ENCODE measurements at places on chromosomes 7 and 10.
A peak's percentile ranks its signal among the peaks of the same experiment; 100 is the strongest.

- no peak for DNase-seq
Measured at GRCh38 chr7:41878309-41879295, 175.7 kb upstream of the INHBA start.

DNA sequence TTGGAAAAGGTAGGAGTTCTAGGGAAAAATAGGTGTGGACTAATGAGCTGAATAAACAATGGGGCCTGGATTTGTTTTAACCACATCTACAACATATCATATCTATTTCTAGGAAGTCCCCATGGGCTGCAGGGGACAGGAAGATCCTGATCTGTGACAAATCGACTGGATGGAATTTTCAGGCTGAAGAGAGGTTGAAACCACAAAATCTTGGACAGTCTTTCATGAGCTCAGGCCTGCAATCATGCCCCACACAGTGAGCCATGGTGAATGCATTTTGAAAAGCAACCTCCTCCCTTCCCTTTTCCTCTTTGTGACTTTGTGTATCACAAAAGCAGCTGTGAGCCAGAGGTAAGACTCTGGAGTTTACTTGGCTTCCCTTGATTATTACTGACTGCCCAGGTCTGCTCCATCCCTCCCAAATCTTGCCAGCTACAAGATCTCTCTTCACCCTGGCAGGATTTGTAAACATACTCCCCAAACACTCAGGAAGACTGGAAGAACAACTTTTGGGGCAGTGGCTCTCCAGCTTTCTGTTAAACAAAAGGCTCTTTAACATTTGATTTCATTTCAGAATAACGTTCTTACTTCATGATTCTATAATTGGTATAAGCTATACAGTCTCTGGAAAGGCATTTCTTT is 66.4 kb downstream of the ASAH2B start:
- DNase-seq, result no peak

- DNase-seq, result no peak
Measured at GRCh38 chr10:20890491-20891337, 6.4 kb downstream of the NEBL start.

- DNase-seq, result no peak
Measured at GRCh38 chr7:77409739-77410547, 6.2 kb downstream of the GSAP start.

DNA sequence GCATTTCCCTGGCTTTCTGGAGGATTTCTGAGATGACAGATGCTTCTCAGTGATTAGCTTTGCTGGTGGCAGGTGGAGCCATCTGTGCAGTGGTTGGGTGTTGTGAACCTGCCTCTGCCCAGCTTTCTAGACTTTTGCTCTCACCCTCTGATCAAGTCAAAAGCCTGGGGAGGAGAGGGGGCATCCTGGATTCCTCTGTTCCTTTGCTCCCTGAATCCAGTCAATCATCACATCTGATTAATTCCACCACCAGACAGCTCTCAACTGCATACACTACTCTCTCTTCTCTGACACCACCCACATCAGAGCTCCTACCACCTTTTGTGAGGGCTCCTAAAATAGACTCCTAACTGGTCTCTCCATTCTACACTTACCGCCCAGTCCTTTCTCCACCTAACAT is 283.5 kb downstream of the WDR11 start:
- no peak for DNase-seq

DNA sequence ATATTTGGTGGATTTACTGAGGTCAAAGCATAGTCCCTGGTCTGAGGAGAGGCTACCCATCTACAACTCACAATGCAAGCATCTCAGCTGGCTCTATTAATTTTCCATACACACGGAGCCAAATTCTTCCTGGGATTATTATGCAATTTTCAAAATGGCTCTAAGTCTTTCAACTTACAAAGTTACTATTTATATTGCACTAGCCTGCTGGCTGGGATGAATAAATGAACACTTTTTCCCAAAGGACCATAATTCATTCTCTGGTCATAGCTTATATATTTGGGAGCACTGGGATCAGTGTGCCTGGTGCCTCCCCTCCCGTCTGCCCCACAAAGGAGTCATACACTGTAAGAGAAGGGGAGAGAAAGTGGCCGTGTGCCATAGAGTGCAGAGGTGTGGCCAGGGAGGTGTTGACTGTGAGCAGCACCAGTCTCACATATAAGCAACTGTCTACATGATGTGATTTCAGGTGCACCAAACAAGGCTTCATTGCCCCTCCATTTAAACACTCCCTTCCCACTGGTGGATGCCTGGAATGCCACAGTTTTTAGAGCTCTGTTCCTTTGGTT is 88.6 kb downstream of the ZNF92 start:
- no peak for DNase-seq

GRCh38 chr7:47100817-47101435 is 481.0 kb downstream of the TNS3 start:
- no peak for DNase-seq

- DNase-seq, result no peak
Measured at GRCh38 chr7:152392254-152392653, 43.5 kb downstream of the KMT2C start.

GRCh38 chr10:86004337-86004736 is 362.3 kb downstream of the GRID1 start:
- no peak for DNase-seq

DNA sequence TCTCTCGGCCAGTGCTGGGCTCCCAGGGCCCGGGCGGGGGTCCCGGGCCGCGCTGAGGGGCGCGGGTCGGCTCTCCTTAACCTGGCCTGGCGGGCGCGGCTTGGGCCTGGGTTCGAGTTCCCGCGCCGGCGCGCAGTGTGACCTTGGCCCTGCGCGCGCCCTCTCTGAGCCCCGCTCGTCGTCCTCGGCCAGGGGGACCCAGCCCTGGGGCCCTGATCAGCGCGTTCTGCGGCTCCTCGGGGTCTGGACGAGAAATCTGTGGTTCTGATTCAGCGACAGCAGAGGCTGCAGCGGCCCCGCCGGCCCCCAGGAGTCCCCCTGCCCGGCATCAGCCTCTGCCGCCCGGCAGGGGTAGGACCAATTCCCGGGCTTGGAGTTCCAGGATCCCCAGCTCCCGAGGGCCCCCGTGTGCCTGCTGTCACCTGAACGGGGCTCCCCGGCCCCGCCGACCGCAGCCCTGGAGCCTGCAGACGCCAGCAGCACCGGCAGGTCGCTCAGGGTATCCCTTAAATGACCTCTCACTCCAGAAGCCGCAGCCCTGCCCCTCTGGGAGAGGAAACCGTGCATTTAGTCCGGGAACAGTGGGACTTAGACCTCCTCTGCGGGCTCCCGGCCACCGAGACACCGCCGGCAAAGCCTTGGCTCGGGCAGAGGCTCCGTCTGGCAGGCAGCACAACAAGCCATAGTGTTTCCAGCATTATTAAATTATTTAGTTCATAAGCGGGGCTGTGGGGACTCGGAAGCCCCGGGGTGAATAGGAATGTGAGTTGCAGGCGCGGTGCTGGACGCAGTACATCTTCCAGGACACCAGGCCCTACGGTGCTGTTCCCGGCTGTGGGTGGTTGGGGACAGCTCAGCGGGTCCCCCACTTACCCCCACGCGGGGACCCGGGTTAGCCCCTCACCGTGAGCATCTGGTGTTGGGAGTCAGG is 572 bp downstream of the CHST12 start:
- peak; percentile 29 for DNase-seq

- no peak for DNase-seq
Measured at GRCh38 chr7:140079121-140079536, 16.4 kb upstream of the PARP12 start.

- DNase-seq, result no peak
Measured at GRCh38 chr10:20622531-20623211, 274.4 kb downstream of the NEBL start.

DNA sequence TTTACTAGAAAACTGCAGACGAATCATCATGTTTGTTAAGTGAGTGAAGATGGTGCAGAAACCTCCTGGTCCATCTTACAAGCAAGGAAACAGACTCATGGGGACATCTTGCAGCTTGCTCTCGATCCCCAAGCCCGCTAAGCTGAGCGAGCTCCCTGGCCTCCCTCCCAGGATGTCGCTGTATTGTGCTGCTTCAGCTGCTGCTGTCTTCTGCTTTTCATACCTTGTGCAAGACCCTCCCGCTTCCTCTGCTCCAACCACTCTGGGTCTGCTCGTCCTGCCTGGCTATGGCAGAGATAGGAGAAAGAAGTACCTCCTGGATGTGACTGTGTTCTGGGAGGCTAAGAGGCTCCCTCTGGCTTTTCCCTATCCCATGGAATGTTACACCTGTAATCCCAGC is 285.2 kb upstream of the FZD8 start:
- DNase-seq, result no peak

- DNase-seq, result no peak
Measured at GRCh38 chr10:69375307-69376151, 41.2 kb downstream of the TACR2 start.

GRCh38 chr10:78768876-78769275 is 299.9 kb upstream of the ZMIZ1 start:
- DNase-seq, result no peak

DNA sequence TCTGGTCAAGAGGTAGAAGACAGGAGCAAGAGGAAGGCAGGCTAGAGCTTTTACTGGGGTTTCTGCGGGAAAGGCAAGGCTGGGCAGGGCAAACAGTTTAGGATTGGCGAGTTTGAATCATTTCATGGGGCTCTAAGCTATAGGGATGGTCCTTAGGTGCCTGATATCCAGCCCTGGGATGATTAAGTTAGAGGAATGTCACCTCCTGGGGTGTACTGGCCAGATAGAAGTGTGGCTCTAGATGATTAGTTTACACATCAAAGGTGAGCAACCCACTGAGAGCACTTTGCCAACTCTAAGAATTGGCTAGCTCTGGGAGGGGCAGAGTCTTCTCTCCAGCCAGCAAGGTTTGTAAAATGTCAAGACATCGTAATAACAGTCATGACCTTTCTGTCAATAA is 52.4 kb downstream of the ZNF365 start:
- DNase-seq, result no peak

DNA sequence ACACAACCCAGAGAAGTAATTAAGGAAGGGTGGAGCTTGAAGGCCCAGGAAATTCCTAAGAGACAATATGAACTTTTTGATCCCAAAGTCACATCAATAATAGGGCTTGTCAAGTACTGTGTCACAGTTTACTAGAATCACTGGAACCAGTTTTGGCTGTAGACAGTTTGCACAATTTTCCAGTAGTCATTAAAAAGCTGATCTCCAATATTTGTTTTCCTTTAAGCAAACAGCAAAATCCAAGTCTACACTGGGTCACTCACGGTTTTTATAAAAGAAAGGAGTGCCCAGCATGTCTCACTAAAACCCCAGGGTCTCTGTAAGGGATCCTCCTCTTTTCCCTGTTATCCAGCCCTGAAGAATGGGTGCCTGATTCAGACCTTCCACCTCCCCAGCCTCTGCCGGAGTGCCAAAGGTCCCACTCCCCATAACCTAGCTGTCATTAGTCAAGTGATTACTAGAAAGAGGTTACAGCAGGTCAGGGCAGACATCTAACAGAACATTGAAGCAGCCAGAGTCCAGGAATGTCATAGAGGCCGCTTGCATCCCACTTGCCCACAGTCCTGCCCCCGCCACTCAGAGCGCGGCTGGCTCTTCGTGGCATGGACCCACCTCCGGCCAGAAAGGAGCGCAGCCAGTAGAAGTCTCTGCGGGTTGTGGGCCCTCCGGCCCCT is 552 bp downstream of the SLC25A16 start:
- no peak for DNase-seq

DNA sequence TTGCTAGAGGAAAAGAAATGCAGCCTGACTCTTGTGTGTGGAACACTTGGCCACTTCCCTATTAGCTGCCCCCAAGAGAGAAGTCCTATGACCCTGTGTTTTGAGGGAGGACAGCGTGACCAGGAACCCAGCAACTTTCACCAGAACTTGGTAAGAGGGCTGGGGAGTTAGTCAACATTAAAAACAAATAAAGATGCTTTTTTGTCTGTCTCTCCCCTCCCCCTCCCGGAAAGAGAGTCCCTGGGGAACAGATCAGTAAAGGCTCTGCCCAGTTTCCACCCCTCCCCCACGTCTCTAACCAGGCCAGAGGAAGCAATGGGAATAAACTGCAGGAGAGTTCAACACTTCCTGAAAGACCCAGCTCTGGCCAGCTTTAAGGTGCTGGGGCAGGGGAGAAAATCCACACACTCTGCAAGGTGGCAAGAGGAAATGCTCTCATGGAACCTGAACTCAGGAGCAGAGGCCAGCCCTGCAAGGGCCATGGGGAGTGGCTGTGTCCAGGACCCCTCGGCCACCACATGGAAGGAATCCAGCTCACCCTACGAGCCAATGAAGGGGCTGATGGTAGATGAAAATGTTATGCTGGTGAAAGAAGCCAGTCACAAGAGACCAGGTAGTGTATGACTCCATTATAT is 21.5 kb downstream of the SH3PXD2A start:
- no peak for DNase-seq

DNA sequence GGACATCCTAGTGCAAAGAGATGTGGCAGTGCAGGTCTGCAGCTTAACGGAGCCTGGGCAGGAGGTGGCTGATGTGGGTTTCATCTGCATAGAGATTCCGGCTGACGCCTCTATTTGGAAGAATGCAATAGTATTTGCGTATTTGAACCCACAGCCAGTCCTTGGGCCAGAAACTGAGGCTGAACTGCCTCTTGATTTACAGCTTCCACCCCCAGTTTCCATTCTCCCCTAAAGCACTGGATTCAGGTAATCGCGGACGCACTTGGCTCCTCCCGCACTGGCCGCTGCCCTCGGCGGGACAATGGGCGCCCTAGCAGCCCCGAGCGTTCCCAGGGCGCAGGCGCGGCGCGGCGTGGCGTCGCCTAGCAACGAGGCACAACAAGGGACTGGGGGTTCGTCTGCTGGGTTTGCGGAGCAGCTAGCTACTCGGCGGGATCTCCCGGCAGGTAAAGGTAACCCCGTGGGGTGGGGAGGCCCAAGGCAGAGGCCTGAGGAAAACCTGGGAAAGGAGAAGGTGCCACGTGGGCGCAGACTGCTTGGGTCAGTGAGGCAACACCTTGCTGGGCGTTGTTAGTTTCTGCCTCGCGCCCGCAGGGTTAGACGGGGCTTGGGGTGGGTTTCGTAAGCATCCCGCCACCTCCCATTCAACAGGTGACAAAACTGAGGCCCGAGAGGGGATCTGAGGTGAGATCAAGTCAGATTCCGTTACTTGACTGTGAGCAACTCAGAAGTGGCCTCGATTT is at the start of gene ARMC3:
TSS of gene ARMC3 (plus strand) at position 393 of the 743 bp plus-strand sequence. CDS start 3,944 bp downstream, outside the sequence.
- DNase-seq, result peak; percentile 65

GRCh38 chr10:58316874-58317273 is 17.9 kb upstream of the UBE2D1 start:
- DNase-seq, result no peak

DNA sequence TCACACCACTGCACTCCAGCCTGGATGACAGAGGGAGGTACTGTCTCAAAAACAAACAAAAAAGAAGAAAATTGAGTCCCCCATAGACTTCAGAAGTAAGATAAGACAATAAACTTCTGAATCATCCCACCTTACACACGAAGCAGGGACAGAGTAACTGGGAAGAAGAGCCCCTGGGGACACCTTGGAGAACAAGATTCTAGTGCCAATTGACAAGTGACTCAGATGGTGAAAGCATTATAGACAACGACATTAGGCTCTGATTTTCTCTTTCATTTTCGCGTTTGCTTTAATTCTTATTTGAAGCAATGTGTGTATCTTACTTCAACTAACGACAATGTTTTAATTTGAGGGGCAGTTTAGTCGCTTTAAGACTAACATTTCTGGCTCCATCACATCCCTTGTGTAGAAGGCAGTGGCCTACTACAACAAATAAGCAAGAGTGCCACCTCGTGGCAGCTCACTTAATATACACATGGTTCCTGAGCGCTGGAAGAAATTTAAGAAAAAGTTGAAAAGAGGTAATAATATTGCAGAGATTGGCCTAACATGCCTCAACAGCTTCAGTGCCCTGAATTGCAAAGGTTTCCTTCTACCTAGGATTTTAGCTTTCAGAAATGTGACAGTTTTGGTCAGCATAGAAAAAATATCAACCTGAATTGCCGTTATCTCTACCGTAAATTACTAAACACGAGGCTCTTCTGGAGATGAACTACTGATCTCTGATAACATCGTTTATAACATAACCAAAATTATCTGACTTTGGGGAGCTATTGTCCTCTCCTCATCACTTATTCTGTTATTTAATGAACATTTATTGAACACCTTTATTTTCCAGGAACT is 36.7 kb downstream of the ASNS start:
- DNase-seq, result peak; percentile 60
